Cardiac muscle cell (in vitro differentiated cells and primary cell): ENCODE measurements at places on chromosomes 4 and X.

DNA sequence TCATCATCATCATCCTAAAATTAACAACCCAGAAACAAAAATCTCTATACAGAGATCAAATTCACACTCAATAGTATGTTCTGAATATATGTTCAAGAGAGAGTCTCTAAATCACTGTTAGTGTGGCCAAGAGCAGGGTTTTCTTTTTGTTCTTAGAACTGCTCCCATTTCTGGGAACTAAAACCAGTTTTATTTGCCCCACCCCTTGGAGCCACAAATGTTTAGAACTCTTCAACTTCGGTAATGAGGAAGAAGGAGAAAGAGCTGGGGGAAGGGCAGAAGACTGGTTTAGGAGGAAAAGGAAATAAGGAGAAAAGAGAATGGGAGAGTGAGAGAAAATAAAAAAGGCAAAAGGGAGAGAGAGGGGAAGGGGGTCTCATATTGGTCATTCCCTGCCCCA lies 32.3 kb downstream of the CYBB start:
- DNase-seq, result no peak

DNA sequence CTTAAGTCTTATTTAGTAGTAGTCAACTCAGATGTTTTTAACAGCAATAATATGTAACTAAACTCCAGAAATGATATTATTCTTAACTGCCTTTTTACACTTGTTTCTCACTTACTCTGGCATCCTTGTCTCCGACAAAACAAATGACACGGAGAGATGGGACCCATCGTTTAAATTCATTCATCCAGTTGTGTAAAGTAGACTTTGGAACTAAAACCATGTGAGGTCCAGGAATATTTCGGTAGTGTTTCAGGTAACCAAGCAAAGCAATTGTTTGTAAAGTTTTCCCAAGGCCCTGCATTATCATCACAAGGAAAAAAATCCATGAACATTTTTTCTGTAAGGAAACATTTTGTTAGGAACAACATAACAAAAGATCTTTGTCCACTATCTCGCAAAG lies 11.6 kb downstream of the SMARCA1 start:
- no peak for DNase-seq

- DNase-seq, result no peak
These were observed 57.2 kb upstream of the FAM9C start for GRCh38 chrX:13101441-13102139.

GRCh38 chr4:137213372-137214173 lies 318.7 kb downstream of the PCDH18 start:
- DNase-seq, result peak; percentile 3

DNA sequence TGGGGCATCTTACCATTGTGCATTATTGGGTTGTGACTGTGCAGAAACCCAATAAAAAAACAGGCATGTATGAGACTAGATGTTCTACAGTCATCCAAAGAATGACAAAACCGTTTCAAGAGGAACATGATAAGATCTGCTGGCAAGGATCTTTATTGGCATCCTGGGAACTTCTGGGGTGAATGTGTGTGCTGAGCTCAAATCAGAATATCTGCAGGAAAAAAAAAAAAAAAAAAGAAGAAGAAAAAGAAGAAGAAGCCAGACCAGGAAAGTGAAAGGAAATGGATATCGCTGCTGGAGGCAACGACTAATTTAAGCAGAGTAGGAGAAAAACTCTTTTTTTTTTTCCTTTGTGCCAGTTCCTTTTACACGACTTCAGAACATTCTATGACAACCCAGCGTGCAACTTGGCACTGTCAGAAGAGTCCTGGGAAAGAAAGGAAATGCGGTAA lies 484.2 kb upstream of the BOD1L1 start:
- no peak for DNase-seq

DNA sequence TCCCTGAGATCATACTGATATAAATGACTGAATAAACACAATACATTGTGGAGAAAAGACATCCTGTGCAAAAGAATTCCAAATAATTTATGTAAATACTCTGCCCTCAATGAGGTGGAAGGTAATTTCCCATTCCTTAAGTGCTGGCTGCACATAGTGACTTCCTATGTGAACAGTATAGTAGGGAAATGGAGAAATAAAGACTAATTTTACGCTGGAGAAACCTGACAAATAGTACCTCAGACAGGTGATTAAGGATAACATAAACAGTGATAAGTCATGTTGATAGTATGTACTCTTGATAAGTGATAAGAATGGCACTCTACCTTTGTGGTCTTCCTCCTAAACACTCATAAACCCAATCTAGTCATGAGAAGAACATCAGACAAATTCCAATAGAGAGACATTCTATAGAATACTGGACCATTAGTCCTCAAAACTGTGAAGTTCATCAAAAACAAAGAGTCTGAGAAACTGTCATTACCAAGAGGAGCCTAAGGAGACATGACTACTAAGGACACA lies 274.0 kb downstream of the CHIC1 start:
- DNase-seq, result no peak

- DNase-seq, result no peak
These were observed 8.7 kb upstream of the TADA2B start for GRCh38 chr4:7034262-7035081.

DNA sequence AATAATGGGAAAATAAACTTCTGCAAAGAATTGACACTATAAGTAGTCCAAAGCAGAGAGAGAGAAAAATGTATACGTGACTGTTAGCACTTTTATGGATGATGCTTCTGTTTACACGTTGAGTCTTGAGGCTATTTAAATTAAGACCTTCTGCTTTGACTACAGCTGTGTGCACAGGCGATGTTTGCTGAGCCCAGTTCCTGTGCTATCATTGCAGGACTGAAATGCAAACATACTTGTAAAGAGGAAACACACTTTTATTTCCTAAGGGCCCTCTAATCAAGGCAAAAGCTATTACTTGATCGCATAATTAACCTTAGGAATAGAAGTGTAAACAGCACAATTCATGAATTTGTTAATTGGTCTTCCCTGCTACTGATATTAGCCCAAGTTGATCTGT lies 226.9 kb downstream of the FBXW7 start:
- no peak for DNase-seq

GRCh38 chr4:119733431-119733830 lies 104.8 kb upstream of the PDE5A start:
- DNase-seq, result no peak

- DNase-seq, result no peak
These were observed 3.8 kb upstream of the GRPR start for GRCh38 chrX:16119353-16120220.

DNA sequence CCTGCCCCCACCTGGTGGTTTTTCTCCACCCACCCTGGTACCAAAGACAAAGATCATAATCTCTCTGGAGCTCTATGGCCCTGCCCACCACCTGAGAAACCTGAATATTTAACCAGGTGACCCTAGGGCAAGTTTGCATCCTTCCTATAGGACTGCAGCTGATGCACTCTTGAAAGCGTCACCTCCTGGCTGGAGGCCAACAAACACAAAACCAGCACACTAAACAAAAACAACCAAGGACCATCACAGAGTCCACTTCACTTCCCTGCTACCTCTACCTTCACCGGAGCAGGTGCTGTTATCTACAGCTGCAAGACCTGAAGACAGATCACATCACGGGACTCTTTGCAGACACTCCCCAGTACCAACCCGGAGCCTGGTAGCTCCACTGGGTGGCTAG lies 296.7 kb upstream of the FGF13 start:
- DNase-seq, result no peak

DNA sequence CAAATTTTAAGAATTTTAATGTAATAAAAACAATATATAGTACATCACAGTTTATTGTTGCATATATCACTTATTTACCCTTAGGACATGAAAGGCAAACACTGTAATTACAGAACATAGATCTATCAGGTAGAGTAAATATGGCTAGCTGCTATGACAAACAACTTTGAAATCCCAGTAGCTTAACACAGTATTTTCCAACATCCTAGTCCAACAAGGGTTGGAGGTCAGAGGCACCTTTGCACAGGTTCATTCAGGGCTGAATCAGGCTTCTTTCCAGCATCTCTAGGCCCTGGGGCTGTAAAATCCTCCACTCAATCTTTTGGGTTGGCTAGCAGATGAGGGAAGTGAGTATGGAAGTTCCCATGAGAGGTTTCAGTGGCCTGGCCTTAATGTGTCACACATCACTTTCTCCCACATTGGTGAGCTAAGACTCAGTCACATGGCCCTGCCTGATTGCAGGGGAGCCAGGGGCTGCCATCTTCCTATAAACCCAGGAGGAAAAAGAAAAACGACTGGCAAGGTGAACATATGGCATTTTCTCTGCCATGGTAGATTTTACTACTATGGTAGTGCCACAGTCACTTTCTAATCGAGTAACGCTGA lies 32.9 kb downstream of the HERC6 start:
- no peak for DNase-seq

DNA sequence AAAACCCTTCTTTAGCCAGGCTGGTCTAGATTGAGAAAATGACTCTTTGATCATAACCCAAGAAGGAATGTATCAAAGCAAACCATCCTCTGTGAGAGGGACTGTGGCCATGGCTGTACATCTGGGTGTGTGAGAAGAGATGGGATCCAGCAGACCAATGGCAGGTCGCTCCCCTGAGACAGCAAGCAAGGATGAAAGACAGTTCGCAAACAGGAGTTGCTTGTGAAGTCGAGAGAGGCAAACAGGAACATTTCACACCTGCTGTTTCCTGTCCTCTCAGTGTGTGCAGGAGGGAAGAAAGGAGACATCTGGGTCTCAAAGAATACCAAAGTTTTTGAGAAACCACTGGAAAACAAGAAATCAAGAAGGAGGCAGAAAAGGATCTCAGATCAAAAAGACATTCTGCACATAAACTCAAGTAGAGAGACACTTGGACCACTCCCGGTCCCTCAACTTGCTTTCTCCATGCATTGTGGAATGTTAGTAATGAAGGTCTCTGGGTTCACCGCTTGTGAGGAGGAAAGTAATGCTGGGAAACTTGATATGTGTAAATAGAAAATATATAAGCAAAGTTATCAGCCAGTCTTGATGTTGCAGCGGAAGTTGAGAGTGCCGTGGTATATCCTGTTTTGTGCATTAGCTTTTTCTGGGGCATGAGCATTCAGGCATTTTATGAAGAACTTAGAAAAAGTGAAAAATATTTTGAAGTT lies 327.5 kb downstream of the BMPR1B start:
- DNase-seq, result no peak

GRCh38 chr4:15459706-15460105 lies 10.0 kb upstream of the CC2D2A start:
- DNase-seq, result no peak

DNA sequence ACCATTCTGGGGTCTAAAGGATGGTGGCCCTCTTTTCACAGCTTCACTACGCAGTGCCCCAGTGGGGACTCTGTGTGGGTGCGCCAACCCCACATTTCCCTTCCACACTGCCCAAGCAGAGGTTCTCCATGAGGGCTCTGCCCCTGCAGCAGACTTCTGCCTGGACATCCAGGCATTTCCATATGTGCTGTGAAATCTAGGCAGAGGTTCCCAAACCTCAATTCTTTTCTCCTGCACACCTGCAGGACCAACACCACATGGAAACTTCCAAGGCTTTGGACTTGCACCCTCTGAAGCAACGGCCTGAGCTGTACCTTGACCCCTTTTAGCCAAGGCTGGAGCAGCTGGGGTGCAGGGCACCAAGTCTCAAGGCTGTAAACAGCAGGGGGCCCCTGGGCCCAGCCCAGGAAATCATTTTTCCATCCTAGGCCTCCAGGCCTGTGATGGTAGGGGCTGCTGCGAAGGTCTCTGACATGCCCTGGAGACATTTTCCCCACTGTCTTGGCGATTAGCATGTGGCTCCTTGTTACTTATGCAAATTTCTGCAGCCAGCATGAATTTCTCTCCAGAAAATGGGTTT lies 30.1 kb downstream of the HMGB3 start:
- DNase-seq, result no peak

- DNase-seq, result peak; percentile 30
These were observed 1754.1 kb downstream of the C4orf33 start for GRCh38 chr4:130850019-130850524.

DNA sequence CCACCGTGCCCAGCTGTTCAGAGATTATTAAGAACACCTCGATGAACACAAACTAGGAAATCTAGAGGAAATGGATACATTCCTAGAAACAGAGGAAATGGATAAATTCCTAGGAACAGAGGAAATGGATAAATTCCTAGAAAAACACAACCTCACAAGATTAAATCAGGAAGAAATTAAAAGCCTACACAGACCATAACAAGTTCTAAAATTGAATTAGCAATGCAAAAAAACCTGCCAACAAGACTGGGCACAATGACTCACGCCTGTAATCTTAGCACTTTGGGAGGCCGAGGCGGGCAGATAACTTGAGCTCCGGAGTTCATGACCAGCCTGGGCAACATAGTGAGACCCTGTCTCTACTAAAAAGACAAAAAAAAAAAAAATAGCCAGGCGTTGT lies 13.1 kb upstream of the IDS start:
- DNase-seq, result no peak

DNA sequence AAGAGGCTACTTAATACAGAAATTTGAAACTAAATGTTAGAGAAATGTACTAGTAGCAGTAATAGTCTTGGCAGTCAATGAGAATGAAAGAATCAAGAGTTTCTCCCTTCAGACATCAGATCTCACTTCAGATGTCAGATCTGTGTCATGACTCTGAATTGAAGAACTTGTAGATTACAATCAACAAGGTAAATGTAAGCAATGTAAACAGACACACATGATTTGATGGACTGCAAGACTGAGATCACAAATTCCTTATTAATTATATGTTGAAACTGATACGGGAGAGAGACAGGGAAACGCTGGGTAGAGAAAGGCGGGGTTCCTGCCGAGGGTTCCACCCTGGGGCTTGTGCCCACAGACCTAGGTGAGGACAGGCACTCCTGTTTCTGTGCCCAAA lies 65.5 kb upstream of the HHIP start:
- DNase-seq, result no peak

GRCh38 chrX:138875472-138875871 lies 164.0 kb upstream of the FGF13 start:
- no peak for DNase-seq

DNA sequence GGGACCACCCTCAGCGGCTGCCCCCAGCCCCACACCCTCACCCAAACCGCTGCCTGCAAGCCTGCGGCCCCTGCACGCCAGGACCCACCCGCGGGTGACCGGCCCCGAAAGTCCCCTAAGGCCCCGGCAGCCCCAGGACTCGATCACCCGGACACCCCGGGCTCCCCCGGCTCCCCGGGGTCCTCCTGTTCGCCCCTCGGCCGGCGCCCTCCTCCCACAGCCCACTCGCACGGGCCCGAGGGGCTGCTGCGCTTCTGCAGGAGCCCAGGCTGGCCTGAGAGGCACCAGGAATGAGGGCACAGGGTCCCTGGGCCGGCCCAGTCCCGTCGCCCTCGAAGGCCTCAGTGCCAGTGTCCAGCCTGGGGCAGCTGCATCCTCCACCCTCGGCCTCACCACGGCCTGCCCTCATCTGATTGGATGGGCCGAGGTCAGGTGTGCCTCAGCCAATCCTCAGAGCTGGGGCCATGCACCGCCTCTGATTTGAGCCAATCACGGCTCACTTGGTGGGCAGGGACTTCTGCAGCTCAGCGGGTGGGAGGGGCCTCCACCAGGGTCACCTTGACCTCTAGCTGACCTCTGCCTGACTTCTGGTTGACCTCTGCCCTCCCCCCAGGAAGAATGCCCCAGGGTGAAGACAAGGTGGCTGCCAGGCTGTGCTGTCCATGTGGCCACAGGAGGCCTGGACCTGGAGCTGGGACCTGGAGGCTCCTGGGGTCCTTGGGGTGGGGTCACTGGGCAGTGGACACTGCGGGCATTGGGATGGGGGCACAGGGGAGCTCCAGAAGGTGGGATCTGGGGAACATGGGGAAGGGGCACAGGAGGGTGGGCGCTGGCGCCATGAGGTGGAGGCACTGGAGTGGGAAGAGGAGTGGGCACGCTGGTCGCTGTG lies 97.6 kb upstream of the NKX1-1 start:
- no peak for DNase-seq
